ENCODE measurements at places on chromosomes 1 and 21. TPM values are rescaled to one million over a fixed set of nuclear protein-coding genes. Genes with fewer than 3 reads are reported as not detected.

DNA sequence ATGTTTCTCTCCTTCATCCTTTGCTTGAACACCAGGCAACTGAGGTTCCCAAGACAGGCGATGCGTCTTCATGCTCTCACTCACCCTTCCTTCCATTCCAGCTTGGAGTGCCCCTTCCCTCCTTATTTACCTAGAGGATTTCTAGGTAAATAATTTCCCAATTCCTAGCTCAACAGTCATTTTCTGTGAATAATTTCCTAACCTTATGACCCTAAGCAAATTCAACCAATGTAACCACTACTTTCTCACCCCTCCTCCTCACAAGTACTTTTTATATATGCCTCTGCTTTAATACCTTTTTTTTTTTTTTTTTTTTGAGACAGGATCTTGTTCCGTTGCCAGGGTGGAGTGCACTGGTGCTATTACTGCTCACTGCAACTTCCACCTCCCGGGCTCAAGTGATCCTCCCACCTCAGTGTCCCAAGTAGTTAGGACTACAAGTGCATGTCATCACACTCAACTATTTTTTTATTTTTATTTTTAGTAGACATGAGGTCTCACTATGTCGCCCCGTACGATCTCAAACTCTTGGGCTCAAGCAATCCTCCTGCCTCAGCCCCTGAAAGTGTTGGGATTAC lies 86.7 kb downstream of the USP24 start:
- H3K4me1 ChIP-seq, result peaks cover 33% of the 10 kb centered on the region
- DNase-seq, result no peak
- no peaks in the 10 kb centered on the region for H3K27me3 ChIP-seq
- H3K4me3 ChIP-seq, result no peak overlapping the region
- H3K27ac ChIP-seq, result peak overlapping the region; percentile 79

DNA sequence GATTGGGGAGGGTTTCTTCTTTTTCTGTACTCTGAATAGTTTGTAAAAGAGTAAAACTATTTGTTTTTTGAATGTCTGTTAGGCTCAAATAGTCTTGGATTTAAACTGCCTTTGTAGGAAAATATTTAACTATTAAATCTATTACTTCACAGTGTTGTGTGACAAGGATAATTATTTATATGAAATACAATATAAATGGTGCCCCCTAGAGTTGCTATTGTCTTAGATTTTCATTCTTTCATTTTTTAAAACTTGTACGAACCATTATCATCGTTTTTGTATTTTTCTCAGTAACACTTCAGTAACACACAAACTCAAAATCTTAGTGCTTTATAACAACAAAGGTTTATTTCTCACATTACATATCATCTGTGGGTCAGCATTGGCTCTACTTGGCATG lies 37.4 kb downstream of the C1orf185 start:
- no peak for DNase-seq
- H3K4me1 ChIP-seq, result no peaks in the 10 kb centered on the region
- no peak overlapping the region for H3K4me3 ChIP-seq
- no peak overlapping the region for H3K27ac ChIP-seq
- no peaks in the 10 kb centered on the region for H3K36me3 ChIP-seq

DNA sequence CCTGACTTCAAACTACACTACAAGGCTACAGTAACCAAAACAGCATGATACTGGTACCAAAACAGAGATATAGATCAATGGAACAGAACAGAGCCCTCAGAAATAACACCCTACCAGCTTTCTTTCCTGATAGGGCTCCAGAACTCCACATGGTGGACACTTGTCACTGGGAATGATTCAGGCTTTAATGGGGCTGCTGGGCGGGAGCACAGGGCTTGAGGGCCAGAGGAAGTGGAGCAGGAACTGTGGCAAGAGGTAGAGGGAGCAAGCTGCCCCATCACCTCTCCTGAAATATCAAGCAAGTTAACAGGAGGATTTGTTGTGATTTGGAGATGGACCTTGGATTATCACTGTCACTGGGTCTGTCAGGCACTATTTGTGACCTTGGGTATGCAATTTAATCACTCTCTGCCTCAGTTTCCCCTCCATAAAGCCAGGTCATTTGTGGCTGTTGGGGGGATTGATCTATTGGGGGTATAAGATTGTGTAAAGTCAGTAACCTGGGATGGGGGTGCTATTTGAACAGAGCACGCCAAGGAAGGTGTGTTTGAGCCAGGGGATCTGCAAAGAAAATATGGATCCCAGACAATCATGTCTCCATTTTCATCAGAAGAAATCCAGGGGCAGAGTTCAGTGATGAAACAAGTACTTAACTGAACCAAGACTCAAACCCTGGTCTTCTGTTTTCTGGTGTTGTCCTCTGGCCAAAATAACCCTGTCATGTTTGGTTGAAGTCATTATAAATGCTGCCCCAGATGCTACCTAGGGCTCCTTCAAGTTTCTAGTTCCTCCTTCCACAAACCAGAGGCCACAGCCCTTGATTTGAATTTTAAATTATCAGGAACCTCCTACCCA lies 25.2 kb downstream of the ETS2 start:
- DNase-seq, result no peak
- peak overlapping the region; percentile 69 for H3K27ac ChIP-seq
- H3K27me3 ChIP-seq, result peaks cover 4% of the 10 kb centered on the region
- peaks cover 16% of the 10 kb centered on the region for H3K4me1 ChIP-seq

- H3K4me1 ChIP-seq, result peaks cover 8% of the 10 kb centered on the region
- H3K27ac ChIP-seq, result no peak overlapping the region
- no peaks in the 10 kb centered on the region for H3K36me3 ChIP-seq
- no peak overlapping the region for H3K4me3 ChIP-seq
- H3K27me3 ChIP-seq, result no peaks in the 10 kb centered on the region
Measured at GRCh38 chr1:211648336-211648735, 27.1 kb downstream of the NEK2 start.

GRCh38 chr1:178374016-178374415 lies 122.7 kb downstream of the CLEC20A start:
- no peaks in the 10 kb centered on the region for H3K4me1 ChIP-seq
- H3K36me3 ChIP-seq, result no peaks in the 10 kb centered on the region
- H3K27me3 ChIP-seq, result peaks cover 3% of the 10 kb centered on the region

DNA sequence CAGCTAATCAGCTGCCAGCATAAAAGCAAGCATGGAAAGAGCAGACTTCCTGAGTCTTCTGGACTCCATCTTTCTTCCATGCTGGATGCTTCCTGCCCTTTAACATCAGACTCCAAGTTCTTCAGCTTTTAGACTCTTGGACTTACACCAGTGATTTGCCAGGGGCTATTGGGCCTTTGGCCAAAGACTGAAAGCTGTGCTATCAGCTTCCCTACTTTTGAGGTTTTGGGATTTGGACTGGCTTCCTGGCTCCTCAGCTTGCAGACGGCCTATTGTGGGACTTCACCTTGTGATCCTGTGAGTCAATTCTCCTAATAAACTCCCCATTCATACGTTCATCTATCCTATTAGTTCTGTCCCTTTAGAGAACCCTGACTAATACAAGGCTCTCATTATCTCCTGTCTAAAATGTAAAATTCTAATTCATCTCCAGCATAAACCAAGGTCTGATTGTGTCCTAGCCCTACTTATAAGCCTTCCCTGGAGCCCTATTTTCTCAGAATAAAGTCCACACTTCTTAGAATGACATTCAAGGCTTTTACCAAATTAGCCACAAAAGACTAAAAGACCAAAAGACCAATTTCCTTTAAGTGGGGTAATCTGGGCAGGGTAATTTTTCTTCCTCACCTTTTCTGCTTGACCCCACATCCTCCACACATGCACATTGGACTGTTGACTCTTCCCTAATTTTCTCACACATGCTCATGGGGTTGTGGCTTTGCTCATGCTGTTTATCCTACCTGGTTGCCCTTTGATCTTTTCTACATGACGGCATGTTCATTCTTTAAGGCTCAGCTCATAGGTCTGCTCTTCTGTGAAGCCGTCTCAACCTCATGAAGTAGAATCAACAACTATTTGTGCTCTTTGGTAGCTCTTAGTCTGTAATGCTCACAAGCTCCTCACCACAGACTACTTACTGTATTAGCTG lies 18.1 kb upstream of the ENAH start:
- H3K4me3 ChIP-seq, result no peak overlapping the region
- peaks cover 10% of the 10 kb centered on the region for H3K27me3 ChIP-seq
- DNase-seq, result no peak
- no peaks in the 10 kb centered on the region for H3K36me3 ChIP-seq
- no peaks in the 10 kb centered on the region for H3K4me1 ChIP-seq
- H3K27ac ChIP-seq, result no peak overlapping the region

DNA sequence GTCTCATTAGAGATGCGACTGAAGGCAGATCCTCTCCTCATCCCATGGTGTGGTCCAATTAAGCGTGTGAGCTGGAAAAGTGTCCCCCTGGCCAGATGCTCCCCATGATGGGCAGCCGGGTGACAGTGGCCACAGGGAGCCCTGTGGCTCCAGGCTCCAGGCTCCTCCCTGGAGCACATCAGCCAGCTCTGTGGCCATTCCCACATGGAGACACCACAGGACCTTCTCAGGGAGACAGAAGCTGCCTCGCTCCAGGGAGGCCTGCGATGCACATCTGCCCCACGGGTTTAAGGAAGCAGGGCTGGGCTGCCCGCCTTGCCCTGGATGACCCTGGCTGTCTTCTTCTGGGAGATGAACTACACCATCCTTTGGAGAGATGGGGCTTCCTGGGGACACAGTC lies 99.9 kb upstream of the TLR5 start:
- no peaks in the 10 kb centered on the region for H3K27me3 ChIP-seq
- H3K4me1 ChIP-seq, result peaks cover 17% of the 10 kb centered on the region
- no peak overlapping the region for H3K4me3 ChIP-seq
- H3K36me3 ChIP-seq, result no peaks in the 10 kb centered on the region
- no peak overlapping the region for H3K27ac ChIP-seq
- DNase-seq, result no peak

- no peak for DNase-seq
- H3K4me1 ChIP-seq, result peaks cover 5% of the 10 kb centered on the region
- no peak overlapping the region for H3K27ac ChIP-seq
- no peak overlapping the region for H3K4me3 ChIP-seq
- H3K27me3 ChIP-seq, result no peaks in the 10 kb centered on the region
- H3K36me3 ChIP-seq, result peaks cover 2% of the 10 kb centered on the region
Measured at GRCh38 chr1:22539510-22540118, 23.7 kb upstream of the EPHA8 start.

GRCh38 chr1:43034778-43035177 lies 76.1 kb upstream of the SLC2A1 start:
- H3K4me3 ChIP-seq, result no peak overlapping the region
- no peaks in the 10 kb centered on the region for H3K36me3 ChIP-seq

- no peak overlapping the region for H3K4me3 ChIP-seq
- no peaks in the 10 kb centered on the region for H3K36me3 ChIP-seq
- peaks cover 13% of the 10 kb centered on the region for H3K27me3 ChIP-seq
Measured at GRCh38 chr1:3677484-3677883, 25.2 kb downstream of the TP73 start.

GRCh38 chr1:31000301-31000700 lies 65.2 kb downstream of the PUM1 start:
- H3K36me3 ChIP-seq, result peaks cover 45% of the 10 kb centered on the region
- DNase-seq, result no peak
- no peak overlapping the region for H3K27ac ChIP-seq
- H3K27me3 ChIP-seq, result no peaks in the 10 kb centered on the region

DNA sequence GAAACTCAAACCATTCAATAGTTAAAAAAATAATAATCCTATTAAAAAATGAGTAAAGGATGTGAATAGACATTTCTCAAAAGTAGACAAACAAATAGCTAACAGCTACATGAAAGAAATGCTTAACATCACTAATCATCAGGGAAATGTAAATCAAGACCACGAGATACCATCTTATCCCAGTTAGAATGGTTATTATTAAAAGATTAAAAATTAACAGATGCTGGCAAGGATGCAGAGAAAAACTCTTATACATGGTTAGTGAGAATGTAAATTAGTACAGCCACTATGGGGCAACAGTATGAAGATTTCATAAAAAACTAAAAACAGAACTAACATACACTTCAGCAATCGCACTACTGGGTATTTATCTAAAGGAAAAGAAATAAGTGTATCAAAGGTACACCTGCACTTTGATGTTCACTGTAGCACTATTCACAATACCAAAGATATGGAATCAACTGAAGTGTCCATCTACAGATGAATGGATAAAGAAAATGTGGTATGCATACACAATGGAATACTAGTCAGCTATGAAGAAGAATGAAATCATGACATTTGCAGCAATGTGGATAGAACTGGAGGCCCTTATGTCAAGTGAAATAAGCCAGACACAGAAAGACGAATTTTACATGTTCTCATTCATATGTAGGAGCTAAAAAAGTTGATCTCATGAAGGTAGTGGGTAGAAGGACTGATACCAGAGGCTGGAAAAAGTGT lies 117.9 kb downstream of the ACBD6 start:
- H3K4me1 ChIP-seq, result peaks cover 24% of the 10 kb centered on the region
- H3K36me3 ChIP-seq, result peaks cover 61% of the 10 kb centered on the region
- no peak overlapping the region for H3K4me3 ChIP-seq
- DNase-seq, result no peak
- H3K27me3 ChIP-seq, result no peaks in the 10 kb centered on the region

DNA sequence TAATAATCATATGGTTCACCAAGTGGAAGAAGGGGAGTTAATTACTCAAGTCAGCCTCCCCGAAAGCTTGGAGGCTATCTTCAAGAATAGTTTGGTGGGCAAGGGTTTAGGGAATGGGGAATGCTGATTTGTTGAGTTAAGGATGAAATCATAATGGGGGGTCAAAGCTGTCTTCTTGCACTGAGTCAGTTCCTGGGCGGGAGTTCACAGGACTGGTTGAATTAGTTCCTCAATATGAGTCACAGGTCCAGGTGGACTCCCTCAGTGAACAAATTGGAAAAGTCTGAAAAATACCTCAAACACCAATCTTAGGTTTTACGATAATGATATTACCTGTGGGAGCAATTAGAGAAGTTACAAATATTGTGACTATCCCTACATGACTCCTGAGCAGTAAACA lies 115.2 kb upstream of the COA6 start:
- no peaks in the 10 kb centered on the region for H3K36me3 ChIP-seq
- H3K27ac ChIP-seq, result no peak overlapping the region
- DNase-seq, result no peak
- peaks cover 18% of the 10 kb centered on the region for H3K27me3 ChIP-seq

GRCh38 chr1:44326024-44326701 lies 28.9 kb downstream of the ERI3 start:
- no peaks in the 10 kb centered on the region for H3K4me1 ChIP-seq
- no peaks in the 10 kb centered on the region for H3K27me3 ChIP-seq
- no peak overlapping the region for H3K27ac ChIP-seq
- no peak overlapping the region for H3K4me3 ChIP-seq
- no peaks in the 10 kb centered on the region for H3K36me3 ChIP-seq

DNA sequence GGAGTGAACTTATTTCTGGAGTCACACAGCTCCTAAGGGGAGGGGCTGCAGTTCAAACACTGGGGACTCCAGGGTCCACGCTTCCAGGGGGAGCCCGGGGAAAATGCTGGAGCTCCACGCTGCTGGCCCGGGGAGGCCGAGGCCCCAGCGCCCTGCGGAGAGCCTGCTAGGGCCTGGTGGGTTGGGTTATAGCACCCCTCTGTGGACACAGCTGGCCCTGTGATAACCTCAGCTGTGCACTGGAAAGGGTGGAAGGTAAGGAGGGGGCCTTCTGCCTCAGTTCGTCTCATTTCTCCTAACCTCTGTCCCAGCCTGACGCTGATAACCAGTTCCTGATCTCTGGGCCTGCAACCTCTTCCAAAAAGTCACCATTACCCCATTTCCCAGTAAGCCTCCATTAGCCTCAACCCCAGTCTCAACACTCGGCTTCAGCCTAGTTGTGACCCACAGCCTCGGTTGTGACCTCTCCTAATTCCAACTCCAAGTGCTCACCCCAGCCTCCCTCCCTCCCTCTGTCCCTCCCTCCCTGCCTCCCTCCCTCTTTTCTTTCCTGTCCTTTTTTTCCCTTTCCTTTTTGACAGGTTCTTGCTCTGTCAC lies 7.1 kb downstream of the NBL1 start:
- H3K4me1 ChIP-seq, result peaks cover 34% of the 10 kb centered on the region
- H3K27ac ChIP-seq, result no peak overlapping the region
- no peaks in the 10 kb centered on the region for H3K36me3 ChIP-seq
- no peak overlapping the region for H3K4me3 ChIP-seq
- peak; percentile 71 for DNase-seq
- no peaks in the 10 kb centered on the region for H3K27me3 ChIP-seq

Gene NUCKS1
- 202 TPM for total RNA-seq

Gene ERG
- not detected for total RNA-seq

Gene TNFRSF1B
- 201 TPM for total RNA-seq

Gene COG2
- total RNA-seq, result 29.6 TPM

Gene OR2L13
- not detected for total RNA-seq

Measured in activated CD4-positive, alpha-beta memory T cell treated with anti-CD3 and anti-CD28 coated beads for 36 hours (primary cell).